ENCODE measurements at places on chromosomes 5 and 9.

- DNase-seq, result no peak
Observed at GRCh38 chr9:119252671-119253299, 116.5 kb downstream of the BRINP1 start.

- DNase-seq, result no peak
Observed at GRCh38 chr5:154868702-154869101, 10.3 kb downstream of the CNOT8 start.

DNA sequence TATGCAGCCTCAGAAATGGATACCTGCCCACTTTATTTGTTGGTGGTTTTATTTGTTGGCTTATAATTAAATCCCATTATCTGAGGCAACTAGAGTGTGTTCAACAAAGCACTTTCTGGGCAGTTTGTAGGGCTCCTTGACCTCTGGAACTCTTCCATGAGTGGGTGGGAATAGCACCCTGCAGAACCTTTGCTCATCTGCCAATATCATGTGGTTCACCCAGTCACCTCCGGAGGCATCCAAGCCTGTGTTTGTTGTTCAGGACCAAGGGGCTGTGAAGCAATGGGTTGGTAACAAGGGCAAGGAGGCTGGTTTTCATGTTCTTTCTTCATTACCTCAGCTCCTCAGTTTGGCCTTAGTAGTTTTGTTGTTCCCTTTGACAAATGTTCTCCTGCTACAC lies 314.0 kb downstream of the NDUFS4 start:
- DNase-seq, result no peak

- no peak for DNase-seq
Observed at GRCh38 chr9:89394412-89394811, 76.1 kb downstream of the SECISBP2 start.

- DNase-seq, result no peak
Observed at GRCh38 chr9:85339338-85339737, 402.4 kb downstream of the AGTPBP1 start.

- no peak for DNase-seq
Observed at GRCh38 chr5:13975246-13975645, 30.8 kb upstream of the DNAH5 start.

DNA sequence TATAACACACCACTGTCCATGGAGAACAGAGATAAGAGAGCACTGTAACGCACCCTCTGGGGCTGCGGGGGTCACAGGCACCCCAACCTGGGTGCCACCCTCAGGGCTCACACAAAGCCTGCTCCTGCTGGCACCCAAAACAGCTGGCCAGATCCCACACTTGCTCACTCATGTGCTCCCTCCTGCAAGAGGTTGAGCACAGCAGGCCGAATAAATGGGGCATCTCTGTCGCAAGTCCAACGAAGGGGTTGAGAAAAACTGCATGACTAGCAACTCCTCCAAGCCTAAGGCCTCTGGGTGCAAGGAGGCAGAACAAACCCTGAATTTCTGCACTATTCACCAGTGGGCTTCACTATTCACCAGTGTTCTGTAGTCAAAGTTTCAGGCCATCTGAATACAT lies 80.3 kb downstream of the SECISBP2 start:
- no peak for DNase-seq

DNA sequence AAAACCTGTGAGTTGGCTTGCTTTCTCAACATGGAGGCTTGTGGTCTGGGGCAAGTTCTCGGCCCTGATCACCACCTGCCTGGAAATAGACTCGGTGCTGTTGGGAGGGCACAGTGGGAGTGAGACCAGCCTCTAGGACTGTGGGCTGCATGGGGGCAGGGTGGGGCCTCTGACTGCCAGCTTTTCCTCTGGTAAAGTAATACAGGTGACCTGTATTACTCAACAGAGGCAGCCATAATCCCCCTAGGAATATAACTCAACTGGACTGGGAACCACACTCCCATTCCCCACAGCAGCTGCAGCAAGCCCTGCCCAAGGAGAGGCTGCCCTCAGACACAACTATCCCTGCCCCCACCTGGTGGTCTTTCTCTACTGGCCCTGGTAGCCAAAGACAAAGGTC lies 72.8 kb downstream of the C9orf153 start:
- no peak for DNase-seq

DNA sequence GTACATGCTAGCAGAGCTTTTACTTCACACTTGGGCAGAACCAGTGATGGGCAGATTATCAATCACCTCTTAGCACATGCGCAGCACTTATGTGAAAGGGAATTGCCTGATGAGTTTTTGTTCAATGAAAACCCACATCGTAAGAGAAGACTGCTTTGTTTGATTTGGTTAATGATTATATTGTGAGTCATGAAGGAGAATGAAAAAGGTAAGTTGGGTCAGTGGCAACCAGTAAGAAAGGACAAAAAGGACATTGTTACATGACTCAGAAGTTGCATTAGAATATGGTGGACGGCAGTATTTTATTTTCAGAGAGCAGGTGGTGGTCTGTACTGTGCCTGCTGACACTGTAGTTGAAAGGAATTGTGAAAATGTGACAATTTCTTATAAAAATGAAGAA lies 127.4 kb downstream of the AOPEP start:
- DNase-seq, result no peak

GRCh38 chr5:80190960-80191359 lies 64.9 kb downstream of the SERINC5 start:
- no peak for DNase-seq

- DNase-seq, result no peak
Observed at GRCh38 chr5:52886206-52886605, 98.5 kb downstream of the ITGA1 start.

DNA sequence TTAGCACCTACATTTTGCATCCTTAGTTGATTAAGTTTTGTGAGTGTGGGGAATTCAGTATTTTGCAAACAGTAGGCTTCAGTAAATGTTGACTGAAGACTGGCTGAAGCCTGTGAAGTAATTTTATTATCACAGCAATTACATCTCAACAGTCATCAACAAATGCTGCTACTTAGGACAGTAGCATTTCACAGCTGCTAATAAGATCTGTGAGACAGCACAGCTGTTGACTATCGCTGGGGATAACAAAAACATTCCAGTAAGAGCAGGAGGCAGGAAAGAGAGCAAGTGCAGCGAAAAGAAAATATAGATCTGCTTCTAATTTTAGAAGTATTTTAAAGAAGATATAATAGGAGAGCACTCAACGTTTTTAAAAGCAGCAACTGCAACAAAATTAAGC lies 117.3 kb upstream of the FGF10 start:
- DNase-seq, result no peak

GRCh38 chr5:177607452-177608192 lies 7.7 kb downstream of the B4GALT7 start:
- DNase-seq, result peak; percentile 35

DNA sequence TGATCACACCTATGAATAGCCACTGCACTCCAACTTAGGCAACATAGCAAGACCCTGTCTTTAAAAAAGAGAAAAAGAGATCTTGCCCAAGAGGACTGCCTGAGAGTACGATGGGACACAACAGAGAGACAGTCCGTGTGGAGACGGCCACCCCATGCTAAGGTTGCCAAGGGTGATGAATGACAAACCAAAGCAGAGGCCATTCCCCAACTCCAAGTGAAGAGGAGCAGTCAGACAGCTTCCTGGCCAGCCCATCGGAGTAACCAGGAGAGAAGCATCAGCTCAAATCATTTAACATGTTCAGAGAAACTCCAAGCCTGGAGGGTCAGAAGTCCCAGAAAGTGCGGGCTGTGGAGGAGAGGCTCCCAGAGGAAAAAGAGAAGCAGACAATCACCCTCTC lies 63.9 kb upstream of the SUB1 start:
- DNase-seq, result no peak

- DNase-seq, result no peak
Observed at GRCh38 chr5:57221049-57221568, 47.2 kb downstream of the GPBP1 start.

DNA sequence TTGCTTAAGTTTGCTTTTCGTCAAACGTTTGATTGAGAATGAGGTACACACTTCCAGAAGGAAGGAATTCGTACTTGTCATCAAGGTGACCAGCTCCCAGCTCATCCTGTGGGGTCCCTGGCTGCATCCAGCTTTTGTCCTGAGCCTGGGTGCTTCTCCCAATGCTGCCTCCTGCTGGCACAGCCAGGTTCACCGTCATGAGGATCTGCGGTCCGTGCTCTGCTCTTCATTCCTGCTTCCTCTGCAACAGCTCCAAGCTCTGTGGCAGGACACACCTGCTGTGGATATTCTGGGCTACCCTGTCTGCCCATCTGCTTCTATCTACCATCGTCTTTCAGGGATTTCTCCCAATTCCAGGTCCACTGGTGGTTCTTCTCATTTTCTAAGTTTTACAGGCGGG lies 13.3 kb upstream of the UBE2QL1 start:
- no peak for DNase-seq

DNA sequence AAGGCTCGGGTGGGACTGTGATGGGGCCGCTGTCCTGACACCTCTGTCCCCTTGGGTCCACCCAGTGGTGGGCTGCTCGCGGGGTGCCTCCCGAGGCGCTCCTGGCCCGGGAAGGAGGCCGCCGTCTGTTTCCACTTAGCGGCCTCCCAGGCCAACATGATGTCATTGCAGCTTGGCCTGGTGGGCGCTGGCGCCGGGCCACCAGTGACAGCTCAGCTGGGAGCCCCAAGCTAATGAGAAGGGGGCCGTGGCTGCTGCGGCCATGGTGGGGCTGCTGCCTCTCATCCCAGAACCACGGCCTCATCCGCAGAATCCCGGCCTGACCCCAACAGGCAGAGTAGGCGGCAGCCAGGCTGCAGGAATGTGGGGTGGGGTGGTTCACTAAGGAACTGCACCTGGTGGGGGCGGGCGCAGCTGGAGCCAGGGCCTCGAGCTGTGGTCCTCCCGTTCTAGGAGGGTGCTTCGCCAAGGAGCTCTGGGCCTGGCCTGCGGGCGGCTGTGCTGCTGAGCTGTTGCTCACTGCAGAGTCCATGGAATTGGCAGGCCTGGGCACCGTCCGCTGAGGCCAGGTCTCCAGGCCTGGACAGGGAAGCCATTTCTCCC lies 123.5 kb upstream of the COL5A1 start:
- DNase-seq, result no peak

DNA sequence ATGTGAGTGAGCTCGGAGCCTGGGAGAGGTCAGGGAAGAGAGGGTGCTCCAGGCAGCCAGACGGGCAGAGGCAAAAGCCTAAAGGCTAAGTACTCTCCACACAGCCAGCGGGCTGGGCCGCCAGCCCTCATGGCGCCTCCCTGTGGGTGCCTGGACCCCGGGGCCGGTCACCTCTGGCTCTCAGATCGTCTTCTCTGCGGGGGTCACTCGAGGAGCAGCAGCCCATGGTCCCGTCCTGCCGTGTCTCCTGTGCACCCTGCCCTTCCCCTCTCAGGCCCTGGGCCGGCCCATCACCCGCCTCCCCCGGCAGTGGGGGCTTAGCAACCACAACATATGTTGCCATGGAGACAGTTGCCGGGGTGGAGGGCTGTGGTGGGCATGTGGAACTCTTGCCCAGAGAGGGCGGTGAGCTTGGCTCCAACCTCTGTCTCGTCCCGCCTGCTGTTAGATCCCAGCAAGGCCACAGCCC lies 4.2 kb downstream of the AK1 start:
- DNase-seq, result no peak

- no peak for DNase-seq
Observed at GRCh38 chr5:82334085-82334692, 56.0 kb upstream of the RPS23 start.

GRCh38 chr9:115946530-115946929 lies 207.1 kb upstream of the PAPPA start:
- no peak for DNase-seq

- peak; percentile 74 for DNase-seq
Observed at GRCh38 chr5:132294728-132295504, 722 bp downstream of the SLC22A4 start.

DNA sequence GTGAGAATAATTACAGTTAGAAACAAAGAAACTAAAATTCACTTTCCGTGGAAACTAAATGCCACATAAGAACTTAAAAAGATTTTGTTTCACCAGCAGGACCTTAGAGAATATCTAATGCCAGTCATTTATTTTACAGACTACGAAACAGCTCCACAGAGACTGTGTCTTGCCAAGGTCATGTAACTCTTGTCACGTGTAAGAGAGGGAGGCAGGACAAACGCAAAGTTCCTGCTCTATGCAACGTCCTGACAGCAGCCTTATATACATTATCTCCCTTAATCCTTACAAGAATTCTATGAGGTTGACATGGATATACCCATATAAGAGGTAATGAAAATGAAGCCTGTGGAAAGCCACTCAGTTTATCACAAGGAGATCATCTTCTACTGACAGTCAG lies 39.4 kb downstream of the CTNNAL1 start:
- no peak for DNase-seq

- no peak for DNase-seq
Observed at GRCh38 chr5:29750453-29750852, 1443.0 kb upstream of the CDH6 start.

GRCh38 chr9:2465921-2466460 lies 155.6 kb upstream of the VLDLR start:
- no peak for DNase-seq

- peak; percentile 72 for DNase-seq
Observed at GRCh38 chr5:134873987-134874830, at the start of gene TXNDC15. Gene TXNDC15 (plus strand): TSS chr5:134874371. CDS start chr5:134874428, 57 bp downstream.

DNA sequence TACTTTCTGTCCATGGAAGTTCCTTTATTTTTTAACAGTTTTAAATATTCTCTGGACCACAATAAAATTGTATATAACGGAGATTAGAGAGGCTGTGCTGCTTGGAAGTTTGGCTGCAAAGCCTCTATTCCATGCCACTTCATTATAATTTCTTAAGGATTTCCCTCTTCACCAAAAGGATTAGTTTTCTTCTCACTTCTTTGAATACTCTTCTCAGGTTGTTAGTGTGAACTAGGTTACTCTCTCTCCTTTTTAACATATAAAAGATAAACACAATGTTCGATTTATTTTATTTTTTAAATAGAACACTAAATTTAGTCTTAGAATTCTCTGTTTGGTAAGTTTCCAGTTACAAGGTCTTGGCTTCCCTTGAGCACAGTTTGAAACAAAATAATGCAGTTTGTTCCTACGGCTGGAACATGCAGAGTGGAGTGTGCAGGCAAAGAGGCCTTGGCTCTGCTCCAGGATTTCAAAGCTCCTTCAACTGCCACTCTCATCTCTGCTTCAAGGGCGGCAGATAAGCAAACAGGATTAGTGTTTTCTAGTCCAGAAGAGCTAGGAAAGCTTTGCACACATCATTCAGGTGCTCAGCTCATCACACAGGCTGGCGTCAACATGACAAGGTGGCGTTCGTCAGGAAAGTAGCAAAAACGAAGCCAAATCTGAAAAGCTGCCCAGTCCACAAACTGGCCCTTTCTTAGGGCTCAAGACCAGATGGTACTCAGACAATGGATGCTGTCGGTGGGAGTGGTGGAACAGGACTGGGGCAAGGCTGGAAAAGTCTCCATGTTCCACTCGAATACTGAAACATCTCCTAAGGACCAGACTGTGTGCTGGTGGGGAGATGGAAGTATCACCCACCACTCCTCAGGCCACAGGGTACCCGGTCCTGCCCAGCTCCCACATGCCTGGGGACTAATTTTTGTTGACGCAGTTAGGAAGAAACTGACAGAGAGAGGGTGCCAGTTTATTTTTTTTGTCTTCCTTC lies 286.6 kb downstream of the CRB2 start:
- no peak for DNase-seq

Data from stimulated activated CD4-positive, alpha-beta T cell treated with anti-CD3 and anti-CD28 coated beads, TNF-alpha, amount 100 ng/mL, for 48 hours (primary cell).